ENCODE measurements at places on chromosomes 2 and 18.
A peak's percentile ranks its signal among the peaks of the same experiment; 100 is the strongest.

- peak; percentile 35 for DNase-seq
These were observed 637 bp upstream of the SFT2D3 start for GRCh38 chr2:127700527-127701192.

GRCh38 chr18:8288472-8289195 is 320.6 kb upstream of the RAB12 start:
- no peak for DNase-seq

GRCh38 chr2:71157124-71157793 is 26.8 kb downstream of the MPHOSPH10 start:
- no peak for DNase-seq

- DNase-seq: no peak
These were observed 81.1 kb upstream of the SLC39A10 start for GRCh38 chr2:195575879-195576401.

DNA sequence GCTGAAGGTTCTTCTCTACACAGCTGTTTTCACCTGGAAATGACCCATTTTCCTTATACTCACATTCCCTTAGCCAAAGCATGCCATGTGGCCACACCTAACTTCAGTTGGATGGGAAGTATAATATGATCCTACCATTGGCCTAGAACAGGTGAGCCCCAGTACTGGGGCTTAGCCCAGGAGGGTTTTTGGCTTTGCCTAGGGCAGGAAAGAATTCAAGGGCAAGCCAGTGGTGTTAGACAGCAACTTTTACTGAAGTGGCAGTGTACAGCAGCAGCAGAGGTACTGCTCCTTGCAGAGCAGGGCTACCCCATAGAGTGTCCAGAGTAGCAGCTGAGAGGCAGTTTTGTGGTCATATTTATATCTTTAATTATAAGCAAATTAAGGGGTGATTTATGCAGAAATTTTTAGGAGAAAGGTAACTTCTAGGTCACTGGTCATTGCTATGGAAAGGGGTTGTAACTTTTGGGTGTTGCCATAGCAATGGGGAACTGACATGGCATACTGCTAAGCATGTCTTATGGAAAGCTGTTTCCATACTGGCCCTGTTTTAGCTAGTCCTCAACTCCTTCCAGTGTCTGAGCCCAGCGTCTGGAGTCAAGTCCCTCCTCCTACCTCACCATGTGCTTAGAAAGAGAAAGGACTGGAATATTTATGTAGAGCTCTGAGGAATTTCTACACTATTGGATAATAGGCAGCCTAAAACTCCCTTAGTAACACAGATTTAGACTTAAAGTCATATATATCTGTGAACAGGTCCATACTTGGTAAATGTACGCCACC is 109.0 kb upstream of the DTNA start:
- no peak for DNase-seq

DNA sequence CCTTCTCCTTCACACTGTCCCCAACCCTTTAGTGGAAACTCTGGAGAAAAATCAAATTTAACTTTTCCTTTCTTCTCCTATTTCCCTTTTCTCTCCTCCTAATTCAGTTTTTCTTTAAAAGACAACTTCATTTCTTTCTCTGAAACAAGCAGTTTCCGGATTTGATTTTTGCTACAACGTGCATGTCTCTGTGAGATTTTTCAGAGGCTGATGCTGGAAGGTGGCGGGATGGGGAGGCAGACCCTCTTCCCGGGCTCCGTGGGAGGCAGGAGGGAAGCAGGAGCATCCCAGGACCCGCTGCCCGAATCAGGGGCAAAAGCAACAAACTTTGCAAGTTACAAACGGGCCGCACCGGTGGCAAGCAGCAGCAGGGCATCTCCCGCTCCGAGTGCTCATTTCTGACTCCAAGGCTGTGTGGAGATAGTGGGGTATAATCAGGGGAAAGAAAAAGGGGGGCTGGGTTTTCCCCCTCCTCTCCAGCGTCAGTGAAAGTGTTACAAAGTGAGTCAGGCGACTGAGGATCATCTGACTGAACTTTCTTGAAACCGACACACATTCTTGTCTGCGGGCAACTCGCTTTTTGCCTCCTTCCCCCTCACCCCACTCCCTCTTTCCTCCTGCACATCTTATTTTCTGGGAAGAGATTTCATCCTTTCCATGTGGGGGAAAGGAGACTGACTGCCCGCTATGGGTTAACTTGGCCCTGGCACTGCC is 6.4 kb downstream of the ZEB2 start:
- DNase-seq: peak; percentile 69

DNA sequence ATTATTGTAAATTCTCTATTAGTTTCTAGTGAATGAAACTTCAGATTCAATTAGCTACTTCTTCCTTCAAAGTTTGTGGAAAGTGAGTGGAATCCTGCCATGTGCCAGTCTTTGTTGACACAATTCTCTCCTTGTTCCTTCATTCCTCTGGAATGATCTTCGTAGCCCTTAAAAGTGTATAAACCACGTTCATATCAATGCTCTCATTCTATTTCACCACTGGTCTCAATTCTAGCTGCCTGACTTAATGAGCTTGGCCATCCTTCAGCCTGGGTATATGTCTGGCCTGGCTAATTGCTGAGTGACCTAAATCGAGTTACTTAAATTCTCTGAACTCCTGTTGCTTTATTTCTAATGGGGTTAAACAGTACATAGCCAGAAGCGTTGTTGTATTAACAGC is 43.5 kb downstream of the INSIG2 start:
- no peak for DNase-seq
